ENCODE measurements at places on chromosomes 1 and 21.

- DNase-seq = no peak
Measured at GRCh38 chr1:154994269-154994587, 842 bp downstream of the LENEP start.

DNA sequence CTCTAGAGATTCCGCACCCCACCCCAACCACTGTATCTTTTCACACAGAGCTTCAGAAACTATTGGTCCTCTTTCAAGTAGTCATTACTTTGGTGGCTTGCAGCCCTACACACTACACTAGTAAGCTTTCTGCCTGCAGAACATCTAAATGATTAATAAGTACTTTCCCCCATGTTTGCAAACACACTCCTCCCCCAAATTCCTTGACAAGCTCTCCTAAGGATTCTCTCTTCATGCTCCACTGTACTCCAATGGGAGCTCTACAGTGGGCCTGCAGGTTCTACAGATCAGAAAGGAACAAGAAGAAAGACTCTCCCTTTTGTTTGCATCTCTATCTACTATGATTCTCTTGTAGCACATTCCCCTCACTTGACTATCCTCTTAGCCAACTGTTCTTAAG is 16.3 kb upstream of the NUF2 start:
- DNase-seq = no peak

GRCh38 chr1:48071513-48071912 is 74.3 kb upstream of the TRABD2B start:
- DNase-seq = no peak

GRCh38 chr1:23100074-23100748 is 68.4 kb downstream of the LUZP1 start:
- DNase-seq = no peak

GRCh38 chr21:30408782-30409494 is 13.1 kb downstream of the KRTAP13-1 start:
- no peak for DNase-seq

DNA sequence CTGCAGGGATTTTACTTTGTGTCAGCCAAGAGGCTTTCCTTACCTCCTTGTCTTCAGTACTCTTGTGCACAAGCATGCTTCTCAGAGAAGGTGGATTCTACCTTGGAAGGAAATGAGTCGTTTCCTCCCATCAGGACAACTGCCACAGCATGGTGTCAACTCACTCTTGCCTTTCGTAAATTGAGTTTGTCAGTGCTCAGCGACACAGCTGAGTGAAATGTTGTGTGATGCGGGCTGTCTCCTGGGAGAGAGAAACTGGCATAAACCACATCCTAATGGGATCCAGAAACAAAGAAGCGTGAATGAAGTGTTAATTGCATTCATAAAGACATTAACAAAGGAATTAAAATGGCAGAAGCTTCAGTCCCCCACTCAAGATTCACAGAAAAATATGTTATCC is 51.5 kb upstream of the SLC22A15 start:
- no peak for DNase-seq

GRCh38 chr1:209651138-209651587 is 1.1 kb downstream of the LAMB3 start:
- no peak for DNase-seq

DNA sequence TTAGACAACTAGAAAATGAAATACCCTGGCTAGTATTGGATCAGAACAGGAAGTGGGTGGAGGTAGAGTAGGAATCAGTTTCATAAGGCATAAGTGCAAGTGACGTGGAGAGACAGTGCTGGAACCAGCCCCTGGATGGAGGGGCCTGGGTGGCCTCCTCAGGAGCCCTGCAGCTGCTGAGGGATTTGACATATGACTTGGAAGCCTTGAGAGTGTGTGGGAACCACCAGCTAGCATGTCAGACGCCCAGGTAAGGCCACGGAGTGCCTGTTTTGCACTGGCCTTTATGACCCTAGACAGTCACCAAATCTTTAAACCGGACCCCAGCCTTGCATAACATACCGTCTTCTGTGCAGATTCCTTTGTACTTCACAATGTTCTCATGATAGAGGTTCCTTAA is 94.4 kb downstream of the RAVER2 start:
- no peak for DNase-seq

GRCh38 chr21:31634993-31635392 is 24.5 kb upstream of the SOD1 start:
- no peak for DNase-seq

- no peak for DNase-seq
Measured at GRCh38 chr1:93528412-93528811, 80.5 kb downstream of the FNBP1L start.

- no peak for DNase-seq
Measured at GRCh38 chr1:34684266-34684665, 70.6 kb upstream of the GJB5 start.

DNA sequence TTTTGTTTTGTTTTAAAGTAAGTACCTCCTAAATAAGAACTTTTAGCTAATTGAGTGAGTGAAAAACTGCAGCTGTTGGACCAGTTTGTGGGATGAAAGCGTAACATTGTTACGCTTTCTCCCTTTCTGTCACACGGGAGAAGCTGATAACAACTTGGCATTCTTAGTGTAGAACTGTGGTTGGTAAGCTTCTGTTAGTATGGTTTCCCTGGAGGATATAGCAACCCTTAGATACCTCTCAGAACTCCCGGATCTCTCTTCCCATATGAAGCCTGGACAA is 98.2 kb downstream of the CACHD1 start:
- DNase-seq = no peak

All from esophagus squamous epithelium (tissue), 5 donors.